C1 segment of cervical spinal cord (tissue), 14 donors: ENCODE measurements at places on chromosomes 1 and 21.

- peak; percentile 35 for DNase-seq
Observed at GRCh38 chr1:151145304-151146071, 943 bp downstream of the SEMA6C start.

- DNase-seq = no peak
Observed at GRCh38 chr1:234656070-234656895, 46.3 kb upstream of the IRF2BP2 start.

GRCh38 chr1:65176591-65176990, 28.6 kb downstream of the AK4 start:
- DNase-seq = no peak

GRCh38 chr1:2840036-2840809, 38.7 kb upstream of the TTC34 start:
- no peak for DNase-seq

DNA sequence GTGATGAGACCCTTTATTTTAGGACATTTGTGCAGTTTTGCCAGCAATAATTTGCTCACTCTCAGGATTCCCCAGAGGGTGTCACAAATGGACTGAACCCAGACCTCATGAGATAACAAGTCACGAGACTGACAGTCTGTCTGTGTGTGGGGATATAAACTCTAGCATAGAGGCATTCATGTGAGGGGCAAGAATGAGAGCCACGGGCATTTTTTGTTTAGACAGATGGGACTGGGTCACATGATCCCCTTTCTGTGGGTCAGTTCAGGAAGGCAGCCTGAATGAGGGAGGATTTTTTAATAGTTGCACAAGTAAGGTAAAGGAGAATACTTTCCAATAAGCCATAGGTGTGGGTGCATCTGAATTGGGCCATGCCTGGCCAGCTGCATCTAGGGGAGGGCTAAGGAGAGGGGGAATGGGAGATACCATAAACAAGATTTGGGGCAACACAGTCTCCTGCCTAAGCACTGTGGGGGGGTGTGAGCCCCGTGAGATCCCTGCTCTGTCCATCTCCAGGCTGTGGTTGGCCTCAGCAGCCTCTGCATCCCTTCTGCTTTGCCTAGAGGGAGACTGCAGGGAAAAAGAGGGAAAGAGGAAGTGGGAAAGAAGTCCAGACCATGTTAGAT, 66.6 kb downstream of the NAV1 start:
- DNase-seq = no peak

GRCh38 chr1:20486457-20487235, 636 bp upstream of the CAMK2N1 start:
- DNase-seq = peak; percentile 84

DNA sequence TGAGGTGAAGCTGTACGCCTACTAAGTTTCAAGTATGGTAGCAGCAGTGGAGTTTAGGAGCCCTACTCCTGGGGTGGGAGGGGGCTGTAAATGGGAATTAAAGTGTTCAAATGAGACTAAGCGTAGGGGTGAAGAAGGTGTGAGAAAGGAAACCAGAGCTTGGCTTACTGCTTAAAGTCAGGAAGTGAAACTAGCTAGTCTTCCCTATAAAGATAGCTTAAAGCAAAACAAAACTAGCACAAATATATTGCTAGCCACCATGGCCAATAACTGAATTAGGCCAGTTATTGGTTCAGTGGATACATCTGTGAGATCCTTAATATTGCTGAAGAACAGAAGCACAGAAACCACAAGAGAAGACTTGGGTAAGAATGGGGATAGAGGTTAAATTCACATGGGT, 492.2 kb upstream of the PKN2 start:
- no peak for DNase-seq

- DNase-seq = no peak
Observed at GRCh38 chr1:86416343-86416742, 7.6 kb upstream of the CLCA2 start.

- no peak for DNase-seq
Observed at GRCh38 chr1:93750955-93751354, 69.3 kb upstream of the BCAR3 start.

DNA sequence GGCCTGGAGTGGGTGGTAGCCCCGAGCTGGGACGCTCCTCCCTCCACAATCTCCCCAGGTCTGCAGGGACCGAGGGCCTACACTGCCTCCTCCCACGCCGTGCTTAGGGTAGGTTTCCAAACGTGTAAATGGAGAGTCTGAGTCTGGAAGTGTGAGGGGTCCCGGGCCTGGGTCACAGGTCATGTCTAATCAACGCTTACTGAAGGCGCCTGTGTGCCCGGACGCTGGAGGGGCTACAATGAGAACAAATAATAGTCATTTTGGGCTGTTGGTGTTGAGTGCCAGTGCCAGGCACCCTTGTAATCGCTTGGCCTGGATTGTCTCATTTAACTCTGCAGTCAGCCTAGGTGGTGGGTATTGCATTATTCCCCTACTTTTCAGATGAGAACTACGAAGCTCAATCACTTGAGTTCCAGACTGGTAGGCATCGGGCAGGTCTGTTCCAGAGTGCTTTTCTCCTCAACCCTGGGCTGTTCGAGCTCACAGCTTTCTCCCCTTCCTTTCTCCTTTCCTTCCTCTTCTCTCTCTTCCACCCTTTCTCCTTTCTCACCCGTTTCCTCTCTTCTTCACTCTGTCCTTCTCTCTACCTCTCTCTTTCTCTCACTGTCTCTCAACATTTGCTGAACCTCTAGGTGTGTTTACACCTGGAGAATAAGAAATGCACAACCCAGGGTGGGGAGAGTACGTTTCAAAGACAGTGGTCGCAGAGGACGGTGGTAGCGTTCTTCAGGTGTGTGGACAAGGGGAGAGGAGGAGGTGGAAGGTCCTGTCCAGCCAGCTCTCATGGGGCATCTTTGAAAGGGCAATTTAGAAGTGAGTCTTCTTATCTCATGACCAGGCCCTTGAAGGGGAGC, 883 bp downstream of the SLC66A1 start:
- DNase-seq = no peak

- no peak for DNase-seq
Observed at GRCh38 chr1:219126377-219126776, 47.3 kb upstream of the LYPLAL1 start.

DNA sequence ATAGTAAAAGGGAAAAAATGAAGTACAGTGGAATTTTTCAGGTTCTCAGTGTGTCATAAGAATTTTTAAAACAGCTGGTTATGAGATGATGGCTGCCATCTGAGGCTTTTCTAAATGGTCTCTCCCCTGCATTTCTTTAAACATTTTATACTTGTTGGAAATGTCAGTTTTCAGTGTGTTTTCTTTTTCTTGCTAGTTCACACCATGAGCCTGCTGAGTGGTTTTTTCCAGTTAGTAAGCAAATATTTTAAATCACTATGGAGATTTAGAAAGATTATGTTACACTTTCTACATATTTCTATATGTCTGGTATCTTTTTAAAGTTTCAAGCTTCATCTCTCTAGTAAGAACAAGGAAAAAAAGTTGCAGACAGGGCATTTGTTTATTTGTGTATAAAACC, 9.6 kb downstream of the RBM15 start:
- DNase-seq = no peak

DNA sequence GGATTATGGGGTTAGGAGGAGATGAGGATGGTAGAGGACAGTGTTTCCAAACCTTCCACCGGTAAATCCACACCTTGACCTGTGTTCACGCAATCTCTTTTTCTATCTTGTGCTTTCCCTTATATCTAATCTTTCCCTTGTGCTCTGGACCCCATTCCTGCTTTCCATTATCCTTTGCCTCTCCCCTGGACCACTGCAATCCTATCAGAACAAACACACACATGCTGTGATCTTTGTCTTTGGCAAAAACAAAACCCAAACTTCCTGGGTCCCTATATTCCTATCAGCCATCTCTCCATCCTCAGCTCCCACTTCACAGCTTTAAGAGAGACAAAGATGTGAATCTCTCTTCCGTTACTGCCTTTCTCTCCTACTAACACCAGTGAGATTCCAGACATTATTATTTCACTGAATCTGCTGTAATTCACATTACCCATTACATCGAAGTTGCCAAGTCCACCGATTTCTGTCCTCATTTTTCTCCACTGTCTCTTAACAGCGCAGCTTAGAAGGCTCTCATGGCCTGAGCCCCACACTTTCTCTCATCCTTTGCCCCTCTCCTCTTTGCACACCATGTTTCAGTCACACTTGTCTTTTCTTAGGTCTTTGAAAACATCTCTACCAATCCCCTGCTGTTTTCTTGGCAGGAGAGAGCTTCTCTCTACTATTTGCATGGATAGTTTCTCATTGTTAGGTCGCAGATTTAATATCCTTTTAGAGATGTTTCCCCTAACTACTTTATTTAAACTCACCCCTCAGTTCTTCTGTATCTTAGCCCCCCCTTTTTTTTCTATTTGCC, 230.0 kb upstream of the B3GALT2 start:
- DNase-seq = no peak

DNA sequence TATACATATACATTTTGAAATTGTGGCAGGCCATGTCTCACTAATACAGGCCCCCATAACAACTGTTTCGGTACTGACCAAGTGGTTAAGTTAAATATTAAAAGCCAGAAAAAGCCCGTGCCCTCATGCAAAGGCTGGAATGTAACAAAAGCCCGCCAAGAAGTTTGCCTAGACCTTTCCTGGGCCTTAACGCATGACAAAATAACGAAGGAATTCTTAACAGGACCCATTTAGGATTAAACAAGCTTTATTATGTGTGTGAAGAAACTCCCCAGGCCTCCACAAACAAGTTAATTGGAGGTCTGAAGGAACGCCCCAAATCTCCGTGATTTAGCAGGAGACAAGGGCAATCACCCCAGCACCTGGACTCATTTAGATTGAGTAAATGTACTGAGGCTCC, 42.4 kb downstream of the TNFSF4 start:
- no peak for DNase-seq

DNA sequence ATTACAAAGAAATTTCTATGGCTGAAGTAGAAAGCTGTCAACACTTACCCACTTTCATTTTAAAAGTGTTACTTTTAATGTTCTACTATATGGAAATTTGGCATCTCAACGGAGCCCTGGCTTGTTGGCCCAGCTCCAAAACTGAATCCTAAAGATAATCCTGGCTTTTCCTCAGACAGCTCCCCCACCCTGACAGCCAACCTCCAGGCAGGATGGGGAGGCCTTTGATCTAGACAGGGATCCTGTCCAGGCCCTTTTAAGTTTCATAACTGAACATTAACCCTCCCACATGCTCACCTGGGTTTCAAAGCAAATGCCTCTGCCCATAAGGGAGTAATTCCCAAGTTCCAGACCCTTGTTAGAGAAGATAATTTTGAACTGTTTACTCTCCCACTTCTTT, 99.3 kb upstream of the RALGPS2 start:
- DNase-seq = no peak

DNA sequence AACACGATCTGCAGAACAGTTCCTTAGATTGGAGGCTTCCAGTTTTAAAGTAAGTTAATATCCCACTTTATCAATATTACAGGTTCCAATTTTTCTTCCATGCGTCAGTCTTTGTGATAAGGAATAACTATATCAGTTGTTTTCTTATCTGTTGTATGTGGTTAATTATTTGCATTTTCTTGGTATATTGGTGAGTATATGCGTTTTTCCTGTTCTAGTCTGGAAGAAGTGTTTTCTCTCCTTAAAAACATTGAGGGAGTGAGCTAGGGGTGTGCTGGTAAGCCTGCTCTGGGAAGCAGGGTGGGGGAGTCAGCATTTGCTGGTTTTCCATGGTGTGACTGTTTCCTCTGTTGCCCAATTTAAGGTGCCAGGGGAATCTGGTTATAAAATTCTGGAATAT, 50.2 kb upstream of the KIF1B start:
- no peak for DNase-seq

DNA sequence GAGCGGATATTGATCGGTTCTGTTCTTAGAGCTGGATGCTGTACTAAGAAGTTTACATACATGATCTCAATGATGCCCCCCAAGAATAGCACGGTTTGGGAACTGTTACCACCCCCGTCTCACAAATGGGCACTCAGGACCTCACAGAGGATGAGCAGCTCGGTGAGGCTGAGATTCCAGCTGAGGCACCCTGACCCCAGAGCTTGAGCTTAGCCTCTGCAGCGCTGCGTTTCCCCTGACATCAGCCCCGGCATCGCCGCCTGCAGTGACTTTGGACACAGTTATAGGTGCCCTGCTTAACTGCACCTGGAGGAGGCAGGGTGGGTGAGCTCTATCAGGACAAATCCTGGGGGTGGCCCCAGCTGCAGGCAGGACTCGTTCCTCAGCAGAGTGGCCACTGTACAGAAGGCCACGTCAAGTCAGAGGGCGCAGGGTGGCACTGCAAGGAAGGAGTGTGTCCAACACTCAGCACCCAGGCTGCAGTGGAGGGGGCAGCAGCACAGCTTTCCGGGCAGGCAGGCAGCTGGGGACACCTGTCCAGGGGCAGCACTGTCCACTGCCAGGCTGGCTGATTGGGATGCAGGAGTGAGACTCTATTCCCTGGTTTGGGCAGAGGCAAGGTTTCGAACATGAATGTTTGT, 65.8 kb upstream of the ABCG1 start:
- no peak for DNase-seq

DNA sequence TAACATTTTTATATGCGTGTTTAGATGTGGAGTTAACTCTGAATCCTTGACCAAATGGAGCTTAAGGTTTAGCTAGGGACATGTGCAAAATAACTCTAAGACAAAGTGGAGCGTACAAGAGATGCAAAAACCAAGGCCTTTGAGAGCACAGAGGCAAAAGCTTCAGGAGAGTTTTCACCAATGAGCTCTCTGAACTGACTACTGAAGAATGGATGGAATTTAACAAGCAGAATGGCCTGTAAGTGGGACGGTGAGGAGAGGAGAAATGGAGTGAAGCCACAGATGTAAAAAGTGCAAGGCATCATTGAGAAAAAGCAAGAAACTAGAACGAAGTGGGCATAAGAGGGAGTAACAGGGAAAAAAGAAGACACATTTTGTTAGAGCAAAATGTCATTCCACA, 260.0 kb downstream of the RGS7 start:
- DNase-seq = no peak

- DNase-seq = no peak
Observed at GRCh38 chr21:39661740-39662139, 49.0 kb downstream of the B3GALT5 start.

DNA sequence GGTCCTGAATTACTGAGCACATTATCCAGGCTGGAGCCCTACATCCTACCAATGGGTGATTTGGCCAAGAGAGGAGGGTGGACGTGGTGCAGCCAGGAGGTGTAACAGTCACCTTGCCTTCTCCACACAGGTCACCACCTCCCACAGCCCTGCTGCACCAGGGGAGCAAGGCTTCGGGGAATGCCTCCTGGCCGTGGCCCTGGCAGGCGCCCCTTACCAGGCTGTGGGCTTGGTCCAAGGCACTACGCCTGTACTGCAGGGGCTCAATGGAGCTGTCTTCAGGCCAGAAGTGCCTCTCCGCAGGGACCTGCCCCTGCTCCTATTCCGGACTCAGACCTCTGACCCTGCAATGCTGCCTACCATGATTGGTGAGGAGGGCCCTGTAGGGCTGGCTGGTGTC, 26.0 kb downstream of the HMGCS2 start:
- no peak for DNase-seq

DNA sequence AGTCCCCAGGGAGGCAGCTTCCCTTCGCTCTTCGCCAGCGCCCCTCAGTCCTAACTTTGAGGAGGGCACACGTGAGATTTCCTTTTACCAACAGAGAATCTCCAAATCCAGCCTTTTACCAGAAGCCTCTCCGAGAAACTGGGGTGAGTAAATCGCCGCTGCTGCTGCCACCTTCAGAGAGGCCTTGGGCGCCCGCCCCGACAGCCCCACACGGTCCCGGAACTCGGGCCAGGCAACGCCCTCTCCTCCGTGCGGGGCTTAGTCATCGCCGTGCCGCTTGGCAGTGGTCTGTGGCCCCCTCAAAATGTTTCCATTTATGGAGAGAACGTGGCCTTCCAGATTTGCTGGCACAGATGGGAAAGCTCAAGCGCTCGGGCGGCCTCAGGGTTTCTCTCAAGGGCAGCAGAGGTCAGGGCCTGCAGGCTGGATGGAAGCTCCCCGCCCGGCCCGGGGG, 41.4 kb upstream of the COL6A2 start:
- no peak for DNase-seq

- DNase-seq = no peak
Observed at GRCh38 chr21:15227919-15228318, 163.1 kb upstream of the NRIP1 start.
